ENCODE measurements at places on chromosomes 7 and 10.

DNA sequence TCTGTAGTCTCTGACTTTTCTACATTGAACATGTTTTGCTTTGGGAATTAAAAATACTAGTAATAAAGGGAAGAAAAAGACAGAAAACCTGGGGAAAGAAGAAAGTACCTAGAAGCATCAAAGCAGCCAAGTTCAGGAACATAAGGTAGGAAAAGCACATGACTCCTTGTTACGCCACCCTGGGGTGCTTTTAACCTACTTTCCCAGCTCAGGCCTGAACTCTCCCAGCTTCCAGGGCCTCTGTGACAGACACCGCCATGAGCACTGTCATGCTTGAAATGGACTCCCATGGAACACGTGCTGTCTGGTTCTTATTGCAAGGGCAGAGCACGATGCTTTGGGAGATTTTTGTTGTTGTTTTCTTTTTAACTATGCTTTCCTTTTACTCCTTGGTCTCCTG, 11.4 kb downstream of the ACTR1A start:
- peak; percentile 57 for DNase-seq

DNA sequence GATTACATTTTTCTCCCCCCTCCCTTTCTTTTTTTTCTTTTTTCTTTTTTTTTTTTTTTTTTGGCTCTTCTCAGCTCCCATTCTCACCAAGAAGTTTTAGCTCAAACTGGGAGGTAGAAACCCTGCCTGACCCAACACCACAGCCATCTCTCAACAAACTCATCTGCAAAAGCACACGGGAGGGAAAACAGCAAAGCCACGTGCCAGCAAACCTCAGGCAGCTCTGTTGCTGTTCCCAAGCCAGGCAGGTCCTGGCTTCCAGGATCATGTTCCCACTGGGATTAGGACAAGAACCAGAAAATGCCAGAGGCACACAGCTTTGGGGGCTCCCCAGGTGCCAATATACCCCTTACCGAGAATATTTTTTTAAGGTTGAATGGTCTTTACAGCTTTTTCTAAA, 56.7 kb downstream of the ITIH5 start:
- no peak for DNase-seq

GRCh38 chr10:64037071-64037661, 516.0 kb downstream of the REEP3 start:
- peak; percentile 12 for DNase-seq

DNA sequence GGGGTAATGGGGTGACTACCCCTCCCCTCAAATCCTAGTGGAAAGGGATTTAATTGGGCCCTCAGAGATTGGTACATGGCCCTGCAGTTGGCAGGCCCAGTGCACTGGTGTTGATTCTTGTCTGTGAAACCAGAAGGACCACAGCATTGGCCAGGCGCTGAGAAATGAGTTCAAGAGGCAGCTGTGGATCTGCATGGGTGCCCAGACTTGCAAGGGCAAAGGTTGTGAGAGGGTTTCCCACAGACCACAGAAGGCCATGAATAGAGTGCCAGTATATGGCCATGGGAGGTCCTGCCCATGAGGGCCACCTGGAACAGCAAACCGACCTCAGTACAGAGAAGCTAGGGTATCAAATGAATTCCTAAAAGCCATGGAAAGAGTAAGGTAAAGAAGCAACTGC, 32.9 kb downstream of the TMEM168 start:
- no peak for DNase-seq

- DNase-seq, result no peak
Observed at GRCh38 chr7:6443372-6443941, 4.3 kb downstream of the DAGLB start.

DNA sequence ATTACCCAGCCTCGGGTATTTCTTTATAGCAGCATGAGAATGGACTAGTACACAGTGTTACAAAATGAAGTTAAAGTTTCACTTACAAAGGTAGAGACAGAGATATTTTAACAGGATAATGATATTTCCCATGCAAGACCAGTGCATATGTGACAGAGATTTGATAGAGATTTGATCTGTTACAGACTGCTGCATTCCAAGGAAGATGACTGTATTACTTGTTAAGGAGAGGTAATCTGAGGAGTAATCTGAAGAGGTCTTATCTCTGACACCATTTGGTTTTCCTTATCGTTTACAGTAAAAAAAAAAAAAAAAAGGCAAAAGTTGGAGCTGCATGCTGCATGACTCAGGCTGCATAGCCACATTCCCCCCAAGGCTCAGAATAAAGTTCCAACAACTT, 289.6 kb downstream of the POM121L12 start:
- no peak for DNase-seq

DNA sequence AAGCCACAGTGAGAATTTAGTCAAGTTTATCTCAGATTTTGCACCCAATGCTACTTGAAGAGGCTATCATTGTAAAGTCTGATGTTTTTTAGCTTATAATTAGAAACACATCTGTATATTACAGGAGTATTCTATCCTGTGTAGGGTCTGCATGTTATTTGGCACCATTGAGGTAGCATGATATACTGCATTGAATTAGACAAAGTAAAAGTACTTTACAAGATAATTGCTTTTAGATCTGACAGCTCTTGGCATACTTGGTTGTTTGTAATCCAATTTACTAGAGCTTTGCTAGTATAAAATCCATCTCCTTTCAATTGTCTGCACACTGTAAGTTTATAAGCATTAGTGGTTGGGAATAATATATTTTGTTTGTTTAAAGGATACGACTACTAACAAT, 714.3 kb downstream of the ANKRD7 start:
- no peak for DNase-seq

- no peak for DNase-seq
Observed at GRCh38 chr10:42926843-42927242, 144.2 kb downstream of the BMS1 start.

DNA sequence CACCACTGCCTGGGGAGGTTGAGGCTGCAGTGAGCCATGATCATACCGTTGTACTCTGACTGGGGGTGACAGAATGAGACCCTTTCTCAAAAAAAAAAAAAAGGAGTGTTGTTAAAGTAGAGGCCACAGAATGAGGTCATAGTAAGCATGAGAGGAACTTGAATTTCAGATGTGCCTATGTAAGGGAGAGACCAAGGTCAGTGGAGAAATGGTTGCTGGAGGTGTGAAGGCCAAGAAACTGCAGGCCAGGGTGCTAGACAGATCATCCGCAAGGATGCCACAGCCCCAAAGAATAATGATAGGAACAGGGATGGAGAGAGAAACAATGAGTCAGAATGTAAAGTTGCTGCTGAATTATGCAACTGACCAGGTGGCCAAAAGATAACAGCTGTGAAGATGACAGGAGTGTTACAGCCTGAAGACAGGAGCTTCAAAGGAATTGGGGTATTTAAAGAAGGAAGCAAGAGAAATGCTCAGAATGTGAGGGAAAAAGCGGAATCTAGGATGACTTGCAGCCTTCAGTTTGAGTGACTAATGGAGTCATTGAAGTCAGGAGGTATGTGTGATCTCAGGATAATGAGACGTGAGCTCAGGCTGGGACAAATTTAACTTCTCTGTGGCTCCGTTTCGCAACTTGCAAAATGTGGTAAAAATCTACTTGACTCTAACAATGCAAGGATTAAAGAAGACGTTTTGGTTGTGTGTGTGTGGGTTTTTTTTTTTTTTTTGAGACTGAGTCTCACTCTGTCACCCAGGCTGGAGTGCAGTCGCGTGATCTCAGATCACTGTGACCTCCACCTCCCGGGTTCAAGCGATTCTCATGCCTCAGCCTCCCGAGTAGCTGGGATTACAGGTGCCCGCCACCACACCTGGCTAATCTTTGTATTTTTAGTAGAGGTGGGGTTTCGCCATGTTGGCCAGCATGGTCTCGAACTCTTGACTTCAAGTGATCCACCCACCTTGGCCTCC, 22.2 kb downstream of the TYW1B start:
- no peak for DNase-seq

DNA sequence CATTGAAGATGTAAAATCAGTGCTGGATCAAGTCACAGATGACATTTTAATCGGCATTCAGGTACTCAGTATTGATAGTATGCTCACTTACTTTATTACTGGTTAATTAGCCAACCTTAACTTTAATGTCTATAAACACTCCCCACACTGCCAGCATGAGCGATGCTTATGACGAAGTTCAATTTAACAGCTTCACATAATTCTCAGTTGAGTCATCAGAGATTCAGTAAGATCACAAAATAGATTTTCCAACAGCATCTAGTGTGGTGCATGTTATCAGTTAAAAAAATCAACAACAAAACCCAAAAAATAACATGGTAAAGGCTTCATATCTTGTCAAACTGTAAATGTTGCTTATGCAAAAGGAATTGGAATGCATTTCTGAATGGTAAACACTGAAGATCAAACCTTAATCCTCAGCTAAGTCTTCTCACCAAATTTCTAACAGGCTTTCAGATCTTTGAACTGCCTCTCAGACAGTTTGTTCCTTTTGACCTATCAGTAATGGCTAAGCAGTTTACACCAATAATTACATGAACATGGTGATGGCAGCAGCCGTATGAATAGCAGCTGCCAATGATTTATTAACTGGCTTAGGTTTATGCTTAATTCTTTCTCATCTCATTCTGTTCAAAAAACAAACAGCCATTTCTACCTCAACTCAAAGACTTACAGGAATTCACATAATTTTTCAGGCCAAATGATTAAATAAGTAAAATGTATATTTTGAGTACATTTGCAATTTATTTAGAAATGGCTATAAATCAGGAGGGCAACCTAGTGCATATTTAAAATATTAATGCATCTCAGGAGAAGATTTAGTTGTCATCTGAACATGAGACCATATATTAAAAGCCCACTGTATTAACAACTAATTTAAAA, 98.5 kb downstream of the CABCOCO1 start:
- no peak for DNase-seq

- no peak for DNase-seq
Observed at GRCh38 chr7:95736635-95737034, 35.7 kb upstream of the DYNC1I1 start.

DNA sequence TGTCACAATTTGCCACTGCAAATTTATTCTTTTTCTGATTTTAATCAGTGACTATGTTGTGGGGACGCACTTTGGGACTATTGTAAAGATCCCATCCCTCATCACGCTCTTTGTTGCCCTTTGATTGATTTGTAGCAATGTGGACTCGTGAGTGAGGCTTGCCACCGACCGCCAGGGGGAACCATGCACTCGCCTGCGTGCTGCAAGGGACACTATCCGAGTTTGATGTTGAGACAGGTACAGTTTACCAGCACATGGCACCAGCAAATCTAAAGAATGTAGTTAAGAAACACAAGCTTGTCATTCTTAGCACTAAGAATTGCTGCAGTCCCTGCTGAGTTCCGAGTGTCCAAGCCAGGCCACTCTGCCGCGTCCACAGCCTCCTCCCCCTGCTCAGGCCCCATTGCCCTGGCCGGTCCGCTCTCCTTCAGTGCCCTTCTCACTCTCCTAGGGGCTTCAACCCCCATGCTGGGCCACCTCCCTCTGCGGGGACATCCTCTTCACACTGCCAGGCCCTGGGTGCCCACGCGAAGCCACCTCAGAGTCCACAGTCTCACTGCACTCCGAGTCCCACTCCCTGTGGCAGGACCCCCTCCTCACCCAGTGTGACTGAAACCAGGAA, 2.0 kb upstream of the SFTPA2 start:
- no peak for DNase-seq

GRCh38 chr10:110680273-110681020, 36.3 kb downstream of the RBM20 start:
- no peak for DNase-seq

DNA sequence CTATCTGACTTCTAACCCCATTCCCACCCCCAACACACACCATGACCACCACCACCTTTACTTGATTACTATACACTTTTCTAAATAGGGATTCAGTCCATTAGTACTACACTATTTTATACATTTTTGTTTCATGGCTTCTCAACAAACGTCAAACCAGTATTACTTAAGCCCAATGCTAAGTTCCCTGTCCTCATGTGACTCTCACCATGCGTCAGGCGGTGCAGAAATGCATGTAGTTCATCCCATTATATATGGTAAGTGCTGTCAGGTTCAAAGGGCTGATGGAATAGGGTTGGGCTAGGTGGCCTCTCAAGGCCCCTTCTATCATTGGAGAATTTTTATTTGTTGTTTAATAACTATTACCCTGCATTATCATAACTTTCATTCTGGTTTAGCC, 19.5 kb upstream of the VPS41 start:
- no peak for DNase-seq

GRCh38 chr7:100865938-100866728, 1.1 kb upstream of the TRIP6 start:
- DNase-seq, result no peak

- DNase-seq, result no peak
Observed at GRCh38 chr7:105487579-105488571, 34.2 kb downstream of the PUS7 start.

DNA sequence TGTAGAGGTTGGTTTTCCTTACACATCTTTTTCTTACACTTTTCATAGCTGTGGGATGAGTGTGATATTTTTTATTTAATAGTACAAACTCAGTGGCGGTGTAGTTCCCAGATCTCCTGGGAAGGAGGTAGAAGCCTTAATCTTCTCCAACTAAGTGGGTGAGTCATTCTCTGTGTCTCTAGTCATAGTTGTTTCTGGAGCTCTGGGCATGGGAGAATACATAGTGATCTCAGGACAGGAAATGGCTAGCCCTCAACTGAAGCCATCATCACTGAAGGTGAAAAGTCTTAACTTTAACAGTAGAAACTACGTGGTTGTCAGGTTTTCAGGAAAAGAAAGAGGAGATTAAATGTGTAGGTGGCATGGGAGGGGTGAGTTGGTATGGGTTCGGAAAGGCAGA, 319.4 kb upstream of the FZD8 start:
- DNase-seq, result no peak

DNA sequence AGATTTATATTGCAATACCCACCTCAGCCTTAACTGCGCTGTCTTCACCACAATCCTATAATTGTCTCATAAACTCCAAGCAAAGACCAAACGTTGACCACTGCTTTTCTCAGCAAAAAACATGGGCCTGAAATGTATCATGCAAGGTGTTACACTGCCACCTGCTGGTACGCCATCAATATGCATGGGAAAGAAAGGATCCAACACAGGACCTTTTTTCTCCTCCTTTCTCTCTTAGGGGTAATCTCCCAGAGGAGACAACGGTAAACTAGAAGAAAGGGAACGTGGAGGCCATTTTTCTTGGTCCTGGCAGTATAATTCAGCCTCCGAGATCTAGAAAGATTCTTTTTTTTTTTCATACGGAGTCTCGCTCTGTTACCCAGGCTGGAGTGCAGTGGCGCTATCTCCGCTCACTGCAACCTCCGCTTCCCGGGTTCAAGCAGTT, 79.1 kb upstream of the MPP7 start:
- DNase-seq, result peak; percentile 51

- DNase-seq, result no peak
Observed at GRCh38 chr10:2734603-2735002, 332.7 kb upstream of the PFKP start.

DNA sequence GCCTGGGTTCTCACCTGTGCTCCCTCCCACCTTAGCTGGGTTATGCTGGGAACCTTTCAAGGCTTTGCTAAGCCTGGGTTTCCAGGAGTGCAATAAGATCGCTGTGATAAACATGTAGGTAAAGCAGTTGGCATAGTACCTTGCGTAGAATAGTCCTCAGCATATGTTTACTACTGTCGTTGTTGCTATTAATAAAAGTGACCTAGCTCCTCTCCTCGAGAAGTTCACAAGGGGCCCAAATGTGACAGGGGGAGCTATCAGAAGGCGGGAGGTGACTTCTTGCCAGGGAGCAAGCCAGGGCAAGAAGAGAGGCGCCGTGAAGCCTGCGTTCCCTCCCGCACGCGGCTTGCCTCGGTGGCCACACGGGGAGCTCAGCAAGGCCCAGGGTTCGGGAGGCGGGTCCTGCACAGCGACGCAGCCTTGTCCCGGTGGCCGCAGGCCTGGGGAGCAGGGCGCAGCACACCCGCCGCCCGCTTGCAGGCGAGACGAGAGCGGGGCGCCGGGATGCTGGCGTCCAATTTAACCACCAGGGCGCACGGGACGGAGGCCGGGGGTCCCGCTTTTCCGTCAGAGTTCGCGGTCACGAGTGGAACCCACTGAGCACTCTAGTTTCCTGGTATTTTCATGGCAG, 106.2 kb downstream of the SNX10 start:
- peak; percentile 62 for DNase-seq

All from C1 segment of cervical spinal cord (tissue), 14 donors.